ENCODE measurements at places on chromosomes 4 and X.

GRCh38 chr4:3462321-3462789, 751 bp upstream of the DOK7 start:
- no peak for DNase-seq

DNA sequence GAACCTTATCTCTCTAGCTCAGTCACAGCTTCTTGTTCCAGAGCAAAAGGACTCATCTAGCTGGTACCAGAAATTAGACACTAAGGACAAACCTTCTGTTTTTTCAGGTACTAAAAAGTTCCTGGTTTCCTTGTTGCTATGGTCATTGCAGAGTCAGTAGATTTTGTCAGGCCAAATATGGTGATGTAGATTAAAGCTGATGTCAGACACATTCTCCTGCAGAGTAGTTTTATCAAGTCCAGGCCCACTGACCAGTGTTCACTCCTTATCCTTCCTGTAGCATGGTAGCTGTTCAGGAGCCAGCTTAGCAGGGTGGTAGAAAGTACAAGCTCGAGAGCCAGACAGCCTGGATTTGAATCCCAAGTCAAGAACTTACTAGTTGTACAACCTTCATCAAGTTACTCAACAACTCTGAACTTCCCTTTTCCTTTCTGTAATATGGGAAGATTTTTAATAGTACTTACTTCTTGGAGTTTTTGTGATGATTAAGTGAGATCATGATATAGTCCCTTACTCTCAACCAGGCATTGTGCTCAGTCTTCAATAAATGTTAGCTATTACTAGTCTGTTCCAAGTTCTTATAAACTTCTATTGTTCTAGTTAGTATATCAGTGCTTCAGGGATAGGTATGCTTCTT, 17.9 kb downstream of the OCRL start:
- no peak for DNase-seq

DNA sequence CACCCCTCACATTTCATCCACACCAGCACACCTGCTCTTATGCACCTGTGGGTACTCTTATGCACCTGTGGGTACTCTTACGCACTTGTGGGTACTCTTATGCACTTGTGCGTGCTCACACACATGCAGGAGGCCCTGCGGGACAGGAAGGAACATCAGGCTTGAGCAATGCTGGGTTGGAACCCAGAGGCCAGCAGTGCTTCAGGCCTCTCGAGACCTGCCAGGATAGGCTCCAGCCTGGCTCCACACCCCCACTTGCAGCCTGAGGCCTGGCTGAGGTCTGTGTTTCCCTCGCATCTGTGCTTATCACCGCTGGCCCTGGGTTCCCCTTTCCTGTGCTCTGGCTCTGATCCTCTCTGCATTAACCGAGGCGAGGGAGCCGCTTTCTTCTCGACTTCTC, 34.7 kb downstream of the SORCS2 start:
- DNase-seq = no peak

GRCh38 chr4:112431158-112431557, 84.8 kb downstream of the NEUROG2 start:
- DNase-seq = no peak

Measured in stimulated activated CD8-positive, alpha-beta memory T cell treated with anti-CD3 and anti-CD28 coated beads, Interleukin-2, amount 100 ng/mL, for 1 hour (primary cell).